Fibroblast of skin of right quadriceps (primary cell): ENCODE measurements at places on chromosomes 11 and 22.
A peak's percentile ranks its signal among the peaks of the same experiment; 100 is the strongest.

DNA sequence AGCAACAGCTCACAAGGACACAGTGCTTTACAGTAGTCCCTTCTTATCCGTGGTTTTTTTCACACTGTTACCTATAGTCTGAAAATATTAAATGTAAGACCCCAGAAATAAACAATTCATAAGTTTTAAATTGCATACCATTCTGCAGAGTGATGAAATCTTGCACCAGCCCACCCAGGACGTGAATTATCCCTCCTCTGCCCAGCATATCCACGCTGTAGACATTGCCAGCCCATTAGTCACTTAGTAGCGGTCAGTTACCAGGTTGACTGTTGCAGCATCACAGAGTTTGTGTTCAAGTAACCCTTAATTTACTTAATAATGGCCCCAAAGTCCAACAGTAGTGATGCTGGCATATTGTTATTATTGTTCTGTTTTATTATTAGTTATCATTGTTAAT is 3.6 kb downstream of the CLTCL1 start:
- peak; percentile 66 for DNase-seq

- no peak for DNase-seq
These were observed 91.9 kb downstream of the ARL14EP start for GRCh38 chr11:30414806-30415205.

- DNase-seq = no peak
These were observed 7.0 kb downstream of the CD3E start for GRCh38 chr11:118311518-118311917.

DNA sequence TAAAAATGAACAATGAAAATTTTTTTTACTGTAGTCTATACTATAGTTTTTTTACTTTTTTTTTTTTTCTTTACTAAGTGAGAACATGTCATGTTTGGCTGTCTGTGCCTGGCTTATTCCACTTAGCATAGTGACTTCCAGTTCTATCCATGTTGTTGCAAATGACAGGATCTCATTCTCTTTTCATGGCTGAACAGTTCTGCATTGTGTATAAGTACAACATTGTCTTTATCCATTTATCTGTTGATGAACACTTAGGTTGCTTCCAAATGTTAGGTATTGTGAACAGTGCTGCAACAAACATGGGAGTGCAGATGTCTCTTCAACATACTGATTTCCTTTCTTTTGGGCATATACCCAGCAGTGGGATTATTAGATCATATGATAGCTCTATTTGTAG is 88.1 kb upstream of the CCDC90B start:
- no peak for DNase-seq

DNA sequence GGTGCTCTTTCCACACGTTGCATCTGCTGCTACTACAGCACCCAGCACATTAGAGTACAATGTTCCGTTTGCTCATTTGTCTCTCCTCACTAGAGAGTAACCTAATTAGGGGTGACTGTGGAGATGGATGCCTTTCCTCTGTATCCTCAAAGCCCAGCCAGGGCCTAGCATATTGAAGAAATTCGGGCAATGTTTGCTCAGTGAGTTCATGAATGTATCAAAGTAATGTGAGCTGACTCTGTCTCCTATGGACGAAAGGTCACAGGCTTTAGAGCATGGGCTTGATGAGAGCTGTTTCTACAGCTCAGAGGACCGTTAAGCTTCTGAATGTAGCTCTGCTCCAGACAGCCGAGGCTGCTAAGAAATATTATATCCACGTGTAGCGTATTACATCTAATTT is 67.5 kb downstream of the C11orf58 start:
- no peak for DNase-seq

GRCh38 chr11:117456027-117456720 is 128.5 kb downstream of the CEP164 start:
- DNase-seq = no peak

DNA sequence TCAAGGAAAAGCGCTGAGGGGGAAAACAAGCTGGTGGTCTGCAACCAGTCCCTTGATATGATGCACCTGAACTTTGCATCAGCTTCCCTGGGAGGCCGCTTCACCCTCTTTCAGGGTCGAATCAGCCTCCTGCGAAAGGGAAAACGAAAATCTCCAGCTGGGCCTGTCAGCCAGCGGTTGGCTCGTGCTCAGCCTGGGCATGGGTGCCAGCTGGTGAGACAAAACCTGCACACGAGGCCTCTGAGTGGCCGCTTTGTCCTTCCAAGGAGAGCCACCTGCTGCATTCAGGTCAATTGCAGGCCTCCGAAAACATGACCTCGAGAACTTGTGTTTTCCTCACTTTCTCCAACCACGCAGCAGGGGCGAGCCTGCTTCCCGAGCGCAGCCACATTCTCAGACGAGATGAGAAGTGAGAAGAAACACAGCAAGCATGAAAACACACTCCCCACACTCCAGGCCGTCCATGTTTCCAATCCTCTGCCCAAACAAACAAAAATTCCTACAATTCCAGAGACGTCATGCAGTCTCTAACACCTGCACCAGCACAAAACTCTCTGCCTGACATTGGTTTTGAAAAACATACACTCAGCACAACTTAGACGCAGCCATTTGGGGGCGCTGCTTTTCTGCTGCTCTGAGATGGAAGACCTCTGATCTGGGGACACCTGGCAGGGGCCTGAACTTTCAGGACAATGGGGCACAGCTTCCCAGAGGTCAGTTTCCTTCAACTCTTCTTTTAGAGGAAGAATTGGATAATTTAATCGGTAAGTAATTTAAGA is 77.1 kb downstream of the DHCR7 start:
- no peak for DNase-seq

- DNase-seq = peak; percentile 74
These were observed 41.8 kb downstream of the TMPRSS5 start for GRCh38 chr11:113664069-113664980.

DNA sequence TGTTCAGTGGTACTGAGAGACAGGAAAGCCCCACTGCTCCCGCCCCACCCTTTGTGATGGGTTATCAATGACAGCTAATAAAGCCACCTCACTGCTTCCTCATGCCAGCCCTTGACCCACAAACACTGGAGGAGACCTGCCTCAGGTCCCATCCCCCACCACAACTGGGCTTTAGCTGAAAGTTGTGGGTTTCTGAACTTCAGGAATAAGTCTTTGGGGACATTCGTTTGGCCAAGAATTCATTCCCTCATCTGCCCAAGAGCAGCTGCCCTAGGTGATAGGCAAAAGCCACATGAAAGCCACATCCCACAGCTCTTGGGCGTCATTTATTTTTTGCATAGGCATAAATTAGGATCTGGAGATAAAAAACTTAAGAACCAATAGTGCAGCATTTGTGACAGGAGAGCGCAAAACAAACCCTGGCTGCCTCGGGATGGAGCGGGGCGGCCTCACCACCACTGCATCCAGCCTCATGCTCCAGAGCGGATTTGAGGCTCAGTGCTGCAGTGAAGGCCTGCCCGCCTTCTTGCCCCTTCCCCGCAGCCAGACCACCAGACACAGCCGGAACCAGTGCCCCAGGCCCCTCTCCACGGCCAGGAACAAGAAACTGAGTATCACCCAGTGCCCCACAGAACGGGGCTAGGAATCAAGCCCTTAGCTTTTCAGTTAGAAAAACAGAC is 21.2 kb downstream of the SUN2 start:
- DNase-seq = no peak

DNA sequence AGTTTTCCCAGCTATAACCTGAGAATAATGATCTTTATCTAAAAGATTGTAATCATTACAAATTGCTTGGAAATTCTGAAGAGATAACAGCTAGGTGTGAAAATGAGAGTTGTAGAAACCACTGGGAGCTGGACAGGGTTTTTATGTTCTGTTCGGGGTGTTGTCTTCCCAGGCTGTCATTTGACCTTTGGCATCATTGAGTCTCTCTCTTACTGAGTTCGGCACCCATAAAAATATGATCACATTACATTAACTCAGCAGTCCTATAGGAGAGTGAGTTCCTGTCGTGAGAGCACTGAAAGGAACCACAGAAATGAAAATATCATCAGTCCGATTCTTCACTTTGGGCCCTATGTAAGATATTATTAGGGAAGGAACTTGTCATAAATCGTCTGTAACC is 29.3 kb downstream of the KIRREL3 start:
- no peak for DNase-seq

GRCh38 chr11:63896071-63896470 is 20.9 kb downstream of the RCOR2 start:
- no peak for DNase-seq

DNA sequence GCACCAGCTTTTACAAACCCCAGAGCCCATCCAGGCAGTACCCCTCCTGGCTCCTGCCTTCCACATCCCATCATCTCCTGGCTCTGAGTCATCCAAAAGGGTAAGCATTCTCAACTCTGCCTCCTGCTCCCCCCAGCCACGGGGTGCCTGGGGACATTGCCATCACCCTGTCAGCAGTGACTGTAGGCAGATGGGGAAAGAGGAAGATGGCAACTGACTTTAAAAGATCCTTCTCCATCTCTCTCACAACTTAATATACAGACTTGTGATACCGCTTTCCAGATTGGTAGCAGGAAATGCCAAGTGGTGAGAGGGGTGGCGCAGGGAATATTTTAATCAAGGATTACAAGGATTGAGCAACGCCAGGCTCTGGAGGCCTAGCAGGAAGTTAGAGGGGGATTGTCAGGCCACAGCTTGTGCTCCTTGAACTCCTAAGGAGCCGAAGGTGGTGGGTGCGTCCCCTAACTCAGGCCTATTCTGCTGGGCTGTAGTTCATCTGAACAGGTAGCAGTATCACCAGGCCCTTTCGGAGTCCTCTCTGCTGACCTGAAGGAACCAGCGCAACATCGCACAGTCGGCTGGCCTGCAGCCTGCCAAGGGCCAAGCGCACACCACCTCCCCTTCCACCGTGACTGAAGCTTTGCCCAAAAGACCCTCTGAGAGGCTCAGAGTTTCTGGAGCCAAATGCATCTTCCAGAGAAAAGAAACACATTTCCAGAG is 83.3 kb downstream of the ZC3H12C start:
- DNase-seq = peak; percentile 39

DNA sequence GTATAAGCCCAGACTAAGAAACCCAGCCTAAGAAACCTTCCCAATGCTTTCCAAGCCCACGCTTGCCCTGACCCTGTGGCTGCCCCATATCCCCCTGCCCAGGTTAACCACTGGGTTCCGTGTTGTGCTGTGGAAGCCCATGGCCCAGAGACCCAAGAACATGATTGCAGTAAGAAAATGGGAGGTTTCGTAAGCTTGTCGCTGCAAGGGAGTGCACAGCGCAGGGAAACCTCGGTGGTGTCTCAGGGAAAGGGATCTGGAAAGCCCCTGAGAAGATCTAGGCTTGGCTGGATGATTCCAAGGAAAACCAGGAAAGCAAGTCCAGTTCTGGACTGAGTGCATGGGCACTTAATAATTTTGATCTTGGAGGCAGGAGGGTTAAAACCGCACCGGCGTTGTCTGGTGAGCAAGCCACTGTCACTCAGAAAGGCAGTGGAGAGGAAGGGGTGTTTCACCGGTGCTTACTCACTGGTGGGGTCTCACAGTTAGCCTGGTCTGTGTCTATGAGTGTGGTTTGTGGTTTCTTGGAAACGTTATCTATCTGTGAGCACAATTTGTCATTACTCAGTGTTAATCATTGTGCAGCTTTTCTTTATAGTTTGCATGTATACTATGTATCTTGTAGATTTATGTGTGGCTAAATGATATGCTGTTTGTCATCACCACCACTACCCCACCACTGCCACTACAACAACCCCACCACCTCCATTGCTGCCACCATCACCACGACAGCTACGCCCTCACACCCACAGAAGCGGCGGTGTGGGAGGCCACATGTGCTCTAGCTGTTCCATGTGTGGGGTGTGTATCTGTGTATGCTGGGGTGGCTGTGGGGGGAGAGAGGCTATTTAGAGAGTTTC is 53.3 kb upstream of the PRDM11 start:
- DNase-seq = peak; percentile 71

DNA sequence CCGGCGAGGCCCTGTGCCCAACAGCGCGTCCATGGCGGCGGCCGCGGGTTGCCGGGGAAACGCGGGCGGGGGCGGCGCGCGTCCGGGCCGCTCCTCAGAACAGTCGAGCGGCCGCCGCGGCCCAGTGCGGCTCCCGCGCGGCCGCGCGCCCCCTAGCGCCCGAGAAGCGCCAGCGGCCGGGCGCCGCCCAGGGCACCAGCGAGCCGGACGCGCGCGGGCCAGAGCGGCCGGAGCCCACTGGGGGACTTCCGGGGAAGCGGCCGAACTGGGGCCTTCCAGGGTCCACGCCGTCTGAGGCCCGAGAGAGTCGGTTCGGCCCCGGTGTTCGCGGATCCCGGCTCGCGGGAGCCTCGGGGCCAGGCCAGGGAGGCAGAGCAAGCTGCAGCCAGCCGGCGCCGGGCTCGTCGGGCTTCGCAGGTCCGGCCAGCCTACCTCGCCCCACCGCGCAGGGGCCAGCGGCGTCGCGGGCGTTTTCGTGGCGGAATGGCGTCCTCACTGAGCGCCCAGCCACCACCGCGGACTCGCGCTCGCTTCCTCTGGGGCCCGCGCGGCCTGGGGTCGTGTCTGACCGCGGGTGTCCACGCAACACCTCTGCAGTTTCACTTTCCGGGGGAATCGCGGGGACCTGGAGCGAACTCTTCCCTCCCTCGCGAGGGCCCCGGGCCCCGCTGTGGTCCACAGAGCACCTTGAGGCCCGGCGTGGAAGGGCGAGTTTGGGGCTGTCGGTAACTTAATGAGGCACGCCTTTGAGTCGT is at the start of gene DENND6B:
DENND6B (minus strand) TSS at position 57 of the 755 bp plus-strand sequence; CDS start at position 33, 24 bp downstream.
- peak; percentile 77 for DNase-seq

DNA sequence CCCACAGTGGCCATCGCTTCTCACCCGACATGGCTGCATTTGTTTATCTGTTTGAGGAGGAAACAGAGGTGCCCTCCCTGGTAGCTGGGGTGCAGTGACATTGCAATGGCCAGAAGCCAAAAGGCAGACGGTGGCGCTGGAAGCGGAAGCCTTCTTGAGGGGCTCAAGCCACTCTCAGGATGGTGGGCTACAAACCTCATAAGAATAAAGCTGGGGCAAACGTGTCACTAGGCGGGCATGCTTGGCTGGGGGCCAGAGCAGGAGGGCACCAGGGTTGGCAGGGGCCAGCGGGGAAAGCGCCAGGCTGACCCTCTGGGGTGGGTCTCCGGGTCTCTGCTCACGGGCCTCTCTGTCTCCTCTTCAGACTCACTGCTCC is 12.6 kb downstream of the TNNT3 start:
- no peak for DNase-seq

GRCh38 chr11:70654016-70654415 is 255.7 kb downstream of the CTTN start:
- no peak for DNase-seq

DNA sequence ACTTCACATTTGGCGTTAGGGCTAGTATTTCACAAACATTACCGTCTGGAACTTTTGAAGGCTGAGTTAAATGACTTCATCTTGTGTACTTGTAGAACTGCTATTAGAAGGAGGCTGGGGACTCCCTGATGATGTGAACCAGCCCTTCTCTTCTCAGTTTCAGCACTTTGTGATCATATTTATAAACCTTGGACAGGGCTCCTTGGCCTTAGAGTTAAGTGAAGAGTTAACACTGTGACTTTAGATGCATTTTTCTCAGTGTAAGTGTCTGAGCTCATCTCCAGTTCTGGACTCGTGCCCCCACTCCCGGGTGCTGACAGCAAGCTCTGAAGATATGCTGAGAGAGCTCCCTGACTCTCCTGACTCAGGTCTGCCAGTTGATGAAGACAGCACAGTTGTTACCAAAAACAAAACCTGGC is 8.4 kb downstream of the MIAT start:
- DNase-seq = peak; percentile 65

GRCh38 chr11:6794639-6795038 is 4.8 kb downstream of the OR6A2 start:
- no peak for DNase-seq
